Activated naive CD8-positive, alpha-beta T cell treated with anti-CD3 and anti-CD28 coated beads, Interleukin-2, amount 50 U/mL, for 24 hours (primary cell): ENCODE measurements at places on chromosomes 13 and 19.
A peak's percentile ranks its signal among the peaks of the same experiment; 100 is the strongest.

DNA sequence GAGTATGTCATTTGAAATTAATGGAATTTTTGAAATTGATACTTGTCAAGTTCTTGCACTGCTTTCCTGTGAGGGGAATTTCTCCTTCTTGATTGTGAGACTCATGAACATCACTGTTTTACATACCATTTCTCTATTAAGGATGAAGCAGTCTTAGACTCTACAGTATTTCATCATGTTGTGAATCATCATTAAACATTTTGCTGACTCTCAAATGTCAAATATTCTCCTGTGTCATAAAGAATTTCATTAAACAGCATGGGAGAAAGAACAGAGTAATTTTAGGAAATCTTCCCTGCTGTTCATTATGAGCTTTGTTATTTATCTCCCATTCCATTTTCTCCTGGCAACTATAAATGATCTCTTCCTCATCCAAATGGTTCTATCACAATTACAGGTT lies 729.0 kb downstream of the PCDH9 start:
- H3K27ac ChIP-seq = no peak overlapping the region
- H3K4me1 ChIP-seq = no peaks in the 10 kb centered on the region
- DNase-seq = no peak
- H3K27me3 ChIP-seq = no peaks in the 10 kb centered on the region
- H3K4me3 ChIP-seq = no peak overlapping the region

- peaks cover 58% of the 10 kb centered on the region for H3K4me1 ChIP-seq
- peaks cover 7% of the 10 kb centered on the region for H3K36me3 ChIP-seq
- peak; percentile 25 for DNase-seq
- no peaks in the 10 kb centered on the region for H3K27me3 ChIP-seq
- H3K4me3 ChIP-seq = peak overlapping the region; percentile 89
Observed at GRCh38 chr19:3507371-3508120, 1.4 kb downstream of the FZR1 start.

GRCh38 chr13:48749144-48749543 lies 95.4 kb downstream of the CYSLTR2 start:
- H3K36me3 ChIP-seq = no peaks in the 10 kb centered on the region
- H3K27ac ChIP-seq = peak overlapping the region; percentile 29
- H3K4me1 ChIP-seq = peaks cover 25% of the 10 kb centered on the region
- no peaks in the 10 kb centered on the region for H3K27me3 ChIP-seq
- no peak for DNase-seq
- no peak overlapping the region for H3K4me3 ChIP-seq

DNA sequence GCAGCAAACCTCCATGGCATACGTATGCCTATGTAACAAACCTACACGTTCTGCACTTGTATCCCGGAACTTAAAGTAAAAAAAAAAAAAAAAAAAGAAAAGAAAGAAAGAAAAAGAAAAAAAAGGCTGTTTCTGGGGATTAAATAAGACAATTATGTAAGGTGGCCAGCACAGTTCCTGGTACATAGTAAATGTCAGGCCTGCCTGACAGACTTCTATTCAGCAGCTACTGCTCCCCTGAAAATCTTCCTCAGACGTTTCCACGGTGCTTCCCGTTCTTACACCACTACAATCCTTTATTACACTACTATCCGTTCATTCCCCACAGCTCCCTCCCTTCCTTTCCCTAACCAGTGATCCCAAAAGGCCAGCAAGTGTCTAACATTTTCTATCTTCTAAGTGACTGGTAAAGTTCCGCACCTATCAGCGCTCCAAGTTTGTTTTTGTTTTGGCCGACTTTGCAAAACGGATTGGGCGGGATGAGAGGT lies 636 bp upstream of the RB1 start:
- peak overlapping the region; percentile 95 for H3K4me3 ChIP-seq
- peaks cover 30% of the 10 kb centered on the region for H3K4me1 ChIP-seq
- no peak for DNase-seq
- peak overlapping the region; percentile 91 for H3K27ac ChIP-seq
- no peaks in the 10 kb centered on the region for H3K27me3 ChIP-seq
- peaks cover 19% of the 10 kb centered on the region for H3K36me3 ChIP-seq

DNA sequence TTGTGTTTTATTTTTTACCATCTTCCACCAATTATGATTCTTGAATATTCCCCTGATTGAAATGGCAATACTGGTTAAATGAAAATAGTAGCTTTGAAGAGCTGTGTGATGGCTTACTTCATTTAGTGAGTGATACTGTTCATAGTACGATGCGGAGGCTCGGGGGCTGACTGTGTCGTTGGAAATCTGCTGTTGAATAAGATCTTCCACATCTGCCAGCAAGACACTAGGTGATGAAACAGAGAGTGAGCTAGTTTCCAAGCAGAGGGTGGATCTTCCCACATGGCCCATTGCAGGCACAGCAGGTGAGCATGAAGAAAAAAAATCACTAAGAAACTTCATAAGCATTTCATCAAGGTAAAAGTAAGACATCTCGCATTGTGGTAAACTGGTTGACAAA lies 22.5 kb downstream of the CPB2 start:
- peaks cover 11% of the 10 kb centered on the region for H3K4me1 ChIP-seq
- H3K27me3 ChIP-seq = no peaks in the 10 kb centered on the region
- H3K36me3 ChIP-seq = no peaks in the 10 kb centered on the region
- H3K27ac ChIP-seq = no peak overlapping the region
- no peak for DNase-seq

DNA sequence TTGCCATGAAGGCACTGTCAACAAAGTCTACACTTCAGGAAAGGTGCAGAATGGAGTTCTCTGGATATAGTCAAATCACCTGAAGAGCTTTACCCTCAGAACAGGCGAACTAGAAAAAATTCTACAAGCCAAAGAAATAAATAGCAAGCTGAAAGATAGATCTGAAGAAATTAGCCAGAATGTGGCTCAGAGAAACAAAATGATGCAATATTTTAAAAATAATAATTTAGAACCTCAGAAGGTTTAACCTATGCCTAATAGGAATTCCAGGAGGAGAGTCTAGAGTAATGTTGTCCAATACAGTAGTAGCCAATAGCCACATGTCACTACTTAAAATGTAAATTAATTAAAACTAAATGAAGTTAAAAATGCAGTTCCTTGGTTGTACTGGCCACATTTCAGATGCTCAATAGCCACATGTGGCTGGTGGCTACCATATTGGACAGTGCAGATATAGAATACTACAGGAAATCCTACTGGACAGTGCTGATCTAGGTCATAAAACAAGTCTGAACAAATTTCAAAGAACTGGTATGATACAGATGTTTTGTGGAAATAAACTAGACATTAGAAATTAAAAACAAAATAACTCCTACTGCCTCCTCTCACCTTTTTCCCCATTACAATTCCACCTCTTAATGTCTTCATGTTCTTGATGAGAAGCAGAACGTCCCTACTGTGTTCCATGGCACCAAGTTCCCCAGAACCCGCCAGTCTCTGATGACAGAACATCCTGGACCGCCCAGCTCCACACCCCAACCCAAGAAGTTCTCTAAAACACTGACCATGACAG lies 679 bp upstream of the CDADC1 start:
- DNase-seq = no peak
- peaks cover 38% of the 10 kb centered on the region for H3K4me1 ChIP-seq
- peak overlapping the region; percentile 96 for H3K27ac ChIP-seq
- peak overlapping the region; percentile 99 for H3K4me3 ChIP-seq
- H3K36me3 ChIP-seq = peaks cover 1% of the 10 kb centered on the region

GRCh38 chr13:74683411-74683810 lies 549.2 kb upstream of the KLF12 start:
- no peak for DNase-seq
- H3K27me3 ChIP-seq = peaks cover 2% of the 10 kb centered on the region
- no peaks in the 10 kb centered on the region for H3K36me3 ChIP-seq
- no peak overlapping the region for H3K4me3 ChIP-seq

- H3K27ac ChIP-seq = no peak overlapping the region
- H3K4me1 ChIP-seq = no peaks in the 10 kb centered on the region
- no peak for DNase-seq
- H3K36me3 ChIP-seq = no peaks in the 10 kb centered on the region
Observed at GRCh38 chr19:31562966-31563612, 213.9 kb upstream of the TSHZ3 start.

DNA sequence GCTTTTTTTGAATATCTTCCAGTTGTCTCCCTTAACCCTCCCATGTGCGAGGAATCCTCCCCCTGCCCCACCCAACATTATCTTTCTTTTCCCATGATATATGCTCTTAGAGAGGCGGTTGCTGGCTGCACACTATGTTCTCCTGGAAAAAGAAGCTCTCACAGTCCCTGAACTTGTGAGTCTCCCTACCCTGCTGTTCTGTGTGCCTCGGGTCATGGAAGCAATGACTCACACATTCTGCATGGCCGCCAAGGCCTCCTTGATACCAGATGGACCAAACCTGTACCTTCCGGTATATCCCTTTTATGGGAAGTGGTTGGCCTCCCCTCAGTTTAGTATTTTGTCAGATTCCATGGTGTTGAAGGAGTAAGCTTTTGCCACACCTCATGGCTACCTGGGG lies 705.4 kb downstream of the SLITRK6 start:
- no peaks in the 10 kb centered on the region for H3K4me1 ChIP-seq
- H3K27me3 ChIP-seq = no peaks in the 10 kb centered on the region
- DNase-seq = no peak
- H3K27ac ChIP-seq = no peak overlapping the region

DNA sequence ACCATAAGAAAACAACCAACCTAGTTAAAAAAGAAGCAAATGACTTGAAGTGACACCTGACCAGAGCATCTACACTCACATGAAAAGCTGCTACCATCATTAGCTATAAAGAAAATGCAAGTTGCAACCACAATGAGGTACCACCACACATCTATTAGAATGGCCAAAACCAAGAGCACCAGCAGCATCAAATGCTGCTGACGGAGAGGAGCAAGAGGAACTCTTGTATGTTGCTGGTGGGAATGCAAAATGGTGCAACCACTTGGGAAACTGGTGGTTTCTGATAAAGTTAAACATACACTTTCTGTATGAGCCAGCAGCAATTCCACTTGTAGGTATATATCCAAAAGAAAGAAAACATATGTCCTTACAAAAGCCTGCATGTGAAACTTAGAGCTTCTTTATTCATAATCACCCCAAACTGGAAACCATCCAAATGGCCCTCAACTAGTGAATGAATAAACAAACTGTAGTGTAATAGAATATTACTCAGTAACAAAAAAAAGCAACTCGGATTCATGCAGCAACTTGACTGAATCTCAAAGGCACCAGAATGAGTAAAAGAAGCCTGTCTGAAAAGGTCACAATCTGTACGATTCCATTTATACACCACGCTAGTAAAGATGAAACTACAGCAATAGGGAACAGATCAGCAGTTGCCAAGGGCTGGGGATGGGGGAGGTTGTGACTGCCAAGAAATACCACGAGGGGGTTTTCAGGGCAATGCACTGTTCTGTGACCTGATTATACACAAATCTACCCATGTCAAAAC lies 60.9 kb upstream of the RANBP3 start:
- H3K36me3 ChIP-seq = no peaks in the 10 kb centered on the region
- H3K4me3 ChIP-seq = peak overlapping the region; percentile 32
- DNase-seq = peak; percentile 50
- no peaks in the 10 kb centered on the region for H3K27me3 ChIP-seq
- peak overlapping the region; percentile 78 for H3K27ac ChIP-seq

GRCh38 chr19:30387311-30388115 lies 15.3 kb downstream of the ZNF536 start:
- H3K4me1 ChIP-seq = no peaks in the 10 kb centered on the region
- peaks cover 4% of the 10 kb centered on the region for H3K27me3 ChIP-seq
- H3K36me3 ChIP-seq = no peaks in the 10 kb centered on the region
- no peak overlapping the region for H3K27ac ChIP-seq

- no peaks in the 10 kb centered on the region for H3K27me3 ChIP-seq
- peaks cover 6% of the 10 kb centered on the region for H3K36me3 ChIP-seq
- peak overlapping the region; percentile 91 for H3K4me3 ChIP-seq
- H3K4me1 ChIP-seq = peaks cover 20% of the 10 kb centered on the region
Observed at GRCh38 chr19:2944403-2944774, 382 bp downstream of the ZNF77 start.

DNA sequence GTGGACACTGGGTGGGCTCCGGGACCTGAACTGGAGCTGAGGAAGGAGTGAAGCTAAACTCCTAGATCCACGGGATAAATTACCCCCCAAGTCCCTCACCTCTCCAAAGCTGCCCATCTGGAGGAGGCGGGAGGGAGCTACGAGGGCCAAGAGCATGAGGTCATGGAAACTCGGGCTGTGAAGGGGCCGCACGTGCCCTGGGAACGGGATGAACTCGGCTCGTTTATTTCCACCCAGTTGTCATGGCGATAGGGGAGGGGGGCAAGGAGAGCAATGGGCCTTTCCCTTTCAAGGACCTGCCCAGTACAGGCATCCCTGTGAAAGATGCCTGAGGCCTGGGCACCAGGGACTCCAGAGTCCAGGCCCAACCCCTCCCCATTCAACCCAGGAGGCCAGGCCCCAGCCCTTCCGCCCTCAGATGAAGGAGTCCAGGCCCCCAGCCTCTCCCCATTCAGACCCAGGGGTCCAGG lies 3.8 kb downstream of the PPP1R12C start:
- H3K27ac ChIP-seq = no peak overlapping the region
- no peaks in the 10 kb centered on the region for H3K27me3 ChIP-seq
- no peak overlapping the region for H3K4me3 ChIP-seq
- H3K36me3 ChIP-seq = peaks cover 17% of the 10 kb centered on the region
- DNase-seq = no peak
- H3K4me1 ChIP-seq = peaks cover 26% of the 10 kb centered on the region

DNA sequence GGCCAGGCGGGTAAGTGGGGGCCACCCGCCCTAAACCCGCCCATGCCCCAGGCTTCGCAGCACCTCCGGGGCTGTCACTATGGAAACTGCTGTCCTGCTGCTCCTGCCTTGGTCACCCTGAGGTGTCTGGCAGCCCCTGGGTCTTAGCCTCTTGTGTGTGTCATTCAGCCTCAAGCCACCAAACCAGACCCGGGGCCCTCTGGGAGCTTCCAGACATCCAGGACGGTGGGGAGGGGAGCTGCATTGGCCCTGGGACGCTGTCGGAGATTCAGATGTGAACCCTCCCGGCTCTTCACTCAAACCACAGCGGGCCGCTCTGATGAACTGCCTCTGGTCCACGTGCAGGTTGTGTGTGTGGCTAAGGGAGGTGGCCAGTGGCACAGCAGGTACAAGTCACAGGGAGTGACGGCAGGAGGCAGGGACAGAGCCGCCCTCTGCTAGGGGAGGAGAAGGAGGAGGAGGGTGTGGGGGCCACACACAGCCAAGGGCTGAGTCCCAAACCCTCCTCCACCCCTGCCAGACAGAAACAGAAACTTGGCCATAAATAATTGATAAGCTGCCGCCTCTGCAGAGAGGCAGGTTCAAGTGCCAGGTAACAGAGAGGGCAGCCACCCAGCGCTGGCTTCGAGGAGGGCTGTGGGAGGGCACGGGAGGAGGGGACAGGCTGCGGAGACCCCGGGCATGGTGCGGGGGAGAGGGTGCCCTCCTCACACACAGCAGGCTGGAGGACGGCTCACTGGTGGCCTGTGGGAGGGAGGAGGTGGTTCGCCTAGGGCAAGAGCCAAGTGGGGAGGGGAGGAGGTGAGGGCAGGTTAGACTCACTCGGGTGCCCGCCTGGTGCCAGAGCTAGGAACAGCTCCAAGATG lies 8.0 kb downstream of the NANOS3 start:
- H3K27ac ChIP-seq = no peak overlapping the region
- no peaks in the 10 kb centered on the region for H3K36me3 ChIP-seq
- peaks cover 45% of the 10 kb centered on the region for H3K4me1 ChIP-seq
- no peak for DNase-seq

GRCh38 chr13:32624441-32624840 lies 38.2 kb downstream of the PDS5B start:
- no peak overlapping the region for H3K4me3 ChIP-seq
- no peak for DNase-seq
- peaks cover 48% of the 10 kb centered on the region for H3K4me1 ChIP-seq
